ENCODE measurements at places on chromosomes 5 and 9. TPM values are rescaled to one million over a fixed set of nuclear protein-coding genes. Genes with fewer than 3 reads are reported as not detected.
A peak's percentile ranks its signal among the peaks of the same experiment; 100 is the strongest.

Gene TAS2R1
- total RNA-seq, result not detected

Gene SPARC
- total RNA-seq, result 477 TPM

Gene CAMLG
- total RNA-seq, result 20.2 TPM

DNA sequence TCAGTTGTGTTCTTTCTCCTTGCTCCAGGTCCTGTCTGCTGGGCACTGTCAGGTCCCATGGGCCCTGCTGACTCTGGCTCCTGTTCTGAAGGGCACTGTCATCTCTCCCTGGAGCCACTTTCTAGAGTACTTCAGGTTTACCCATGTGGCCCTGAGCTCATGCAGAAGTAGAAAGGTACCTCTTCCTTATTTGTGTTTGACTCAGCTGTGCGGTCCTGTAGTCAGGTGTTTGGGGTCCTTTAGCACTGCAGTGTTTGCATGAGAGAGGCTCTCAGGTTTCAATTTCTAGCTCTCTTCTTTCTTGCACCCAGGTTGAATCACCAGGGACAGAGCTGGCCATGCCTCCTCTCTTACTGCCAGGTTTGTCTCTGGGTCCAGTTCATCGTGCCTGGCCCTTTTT is 71.5 kb downstream of the HSPA4 start:
- DNase-seq, result no peak

- no peak for DNase-seq
Observed at GRCh38 chr5:64000096-64000495, 37.9 kb upstream of the HTR1A start.

Gene ETF1
- total RNA-seq, result 80.8 TPM

DNA sequence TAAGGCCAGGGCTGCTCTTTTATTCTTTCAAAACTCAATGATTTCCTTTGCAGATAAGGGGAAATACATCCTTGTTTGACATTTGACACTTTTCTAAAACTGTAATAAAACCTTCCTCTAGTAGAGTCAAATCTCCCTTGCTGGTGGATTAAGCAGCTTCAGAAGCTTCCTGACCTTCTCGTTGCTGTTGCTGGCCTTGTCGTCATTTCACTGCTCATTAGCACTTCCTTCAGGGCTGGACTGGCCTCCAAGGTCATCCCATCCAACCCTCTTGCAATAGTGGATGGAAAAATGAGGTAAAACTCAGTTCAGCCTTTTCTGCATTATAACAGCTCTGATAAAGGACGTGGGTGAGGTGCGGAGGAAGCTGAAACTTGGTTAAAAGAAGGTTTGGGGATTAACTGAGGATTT is 1.1 kb upstream of the ADAMTSL1 start:
- no peak for DNase-seq

Gene PCDHGA9
- total RNA-seq, result 3.9 TPM

GRCh38 chr5:58987193-58987592 is 404.3 kb downstream of the RAB3C start:
- no peak for DNase-seq

DNA sequence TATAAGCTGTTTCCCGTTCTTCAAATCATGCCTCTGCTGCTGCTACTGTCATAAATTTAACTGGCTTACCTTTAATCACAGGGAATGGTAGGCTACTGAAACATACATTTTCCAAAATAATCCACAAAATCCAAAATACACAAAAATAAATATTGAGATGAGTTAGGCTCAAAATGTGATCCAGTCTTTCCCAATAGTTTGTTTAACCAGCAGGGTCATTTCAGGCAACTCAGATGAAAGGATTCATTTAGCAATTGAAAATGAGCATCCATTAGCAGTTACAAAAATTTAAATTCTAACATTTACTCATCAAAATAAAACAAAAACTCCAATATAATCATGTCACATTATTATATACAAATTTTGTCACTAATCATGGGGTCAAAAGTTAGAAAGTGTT is 1015.6 kb upstream of the DMAC1 start:
- DNase-seq, result no peak

DNA sequence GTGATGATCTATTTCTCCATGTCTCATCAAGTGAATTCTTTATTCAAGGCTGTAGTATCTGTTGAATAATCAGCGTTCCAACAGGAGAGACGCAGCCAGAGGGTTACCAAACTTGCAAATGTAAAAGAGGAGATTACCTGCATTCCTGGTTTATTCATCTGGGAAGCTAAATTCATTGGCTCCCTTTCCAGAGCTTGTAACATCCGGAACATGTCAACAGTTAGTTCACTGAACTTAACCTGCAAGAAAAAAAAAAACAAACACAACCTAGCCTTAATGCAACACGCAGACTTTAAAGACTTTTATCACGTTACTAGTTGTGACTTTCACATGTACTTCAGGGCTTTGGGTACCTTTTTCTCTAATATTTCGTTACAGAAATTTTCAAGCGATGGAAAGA is 62.4 kb upstream of the GOLGA1 start:
- DNase-seq, result no peak

GRCh38 chr9:4024281-4024777 is 275.5 kb downstream of the GLIS3 start:
- no peak for DNase-seq

DNA sequence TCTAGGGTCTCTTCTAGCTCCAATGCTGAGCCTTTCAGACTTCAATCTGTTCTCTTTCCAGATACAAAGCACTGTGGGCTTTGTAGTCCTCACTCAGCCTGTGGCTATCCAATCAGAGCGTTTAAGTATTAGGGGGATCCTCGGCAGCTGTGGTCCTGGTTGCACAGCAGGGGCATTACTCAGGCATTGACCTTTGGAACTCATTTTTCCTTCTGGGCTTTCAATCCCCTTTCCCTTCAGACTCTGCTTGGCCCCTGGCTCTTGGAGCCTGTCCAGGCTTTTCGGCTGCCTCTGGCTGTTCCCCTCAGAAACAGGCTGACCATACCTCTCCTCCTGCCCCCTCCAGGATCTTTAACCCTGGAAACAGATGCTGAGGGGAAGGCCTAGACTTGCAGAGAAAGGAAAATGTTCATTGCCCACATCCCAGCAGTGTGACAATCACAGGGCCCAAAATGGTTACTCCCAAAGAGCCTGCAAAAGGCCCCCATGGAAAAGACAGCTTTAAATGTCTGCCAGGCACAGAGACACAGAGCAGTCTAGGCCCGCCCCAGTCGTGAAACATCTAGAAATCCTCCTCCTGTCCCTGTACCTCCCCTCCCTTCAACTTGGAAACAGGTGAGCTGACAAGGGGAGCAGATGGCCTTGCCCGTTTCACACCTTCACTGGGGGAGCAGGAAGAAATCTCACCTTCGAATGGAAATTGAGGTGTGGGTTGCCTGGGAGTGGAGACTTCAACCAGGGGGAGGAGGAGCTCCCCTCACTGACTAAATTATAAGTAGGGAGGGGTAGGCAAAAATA is 13.7 kb downstream of the C1QTNF2 start:
- DNase-seq, result no peak

GRCh38 chr5:68883436-68883835 is 210.4 kb upstream of the SLC30A5 start:
- no peak for DNase-seq

Gene LYSMD3
- total RNA-seq, result 19.8 TPM

- no peak for DNase-seq
Observed at GRCh38 chr9:100499460-100499859, 26.5 kb downstream of the TMEFF1 start.

DNA sequence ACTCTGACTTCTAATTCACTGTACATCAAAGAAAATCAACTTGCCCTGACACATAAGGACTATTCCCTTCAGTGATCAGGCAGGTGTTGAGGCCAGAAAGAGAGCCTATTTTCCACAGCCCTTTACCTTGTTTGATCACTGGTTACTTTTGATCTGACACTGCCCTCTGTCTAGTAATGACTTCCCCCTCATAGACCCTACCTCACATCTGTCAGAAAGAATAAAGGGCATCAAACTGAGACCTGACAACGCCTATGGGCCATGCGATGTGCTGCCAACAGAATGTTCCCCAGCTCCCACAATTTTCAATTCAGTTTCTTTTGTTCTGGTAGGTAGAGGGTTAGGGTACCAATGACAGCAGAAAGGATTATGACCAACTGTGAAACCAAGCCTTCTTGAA is 47.7 kb downstream of the FBXL17 start:
- no peak for DNase-seq

Gene SCGB3A1
- not detected for total RNA-seq

DNA sequence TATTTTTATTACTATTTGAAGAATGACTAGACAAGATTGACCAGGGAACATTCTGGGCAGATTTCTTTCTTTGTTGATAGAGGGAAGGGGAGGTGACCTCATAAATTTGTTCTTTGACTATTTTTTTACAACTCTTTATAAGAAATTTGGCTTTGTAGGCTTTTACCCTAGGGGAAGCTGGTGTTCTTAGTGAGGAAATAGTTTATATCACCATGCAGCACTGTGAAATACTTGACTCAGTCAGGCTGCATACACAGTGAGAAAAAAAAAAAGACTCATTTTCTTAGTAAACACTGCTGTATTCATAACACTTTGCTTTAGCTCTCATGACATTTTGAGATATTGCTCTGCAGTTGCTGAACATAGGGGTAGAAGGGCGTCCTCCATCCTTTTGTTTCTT is 336.6 kb upstream of the PIK3R1 start:
- no peak for DNase-seq

DNA sequence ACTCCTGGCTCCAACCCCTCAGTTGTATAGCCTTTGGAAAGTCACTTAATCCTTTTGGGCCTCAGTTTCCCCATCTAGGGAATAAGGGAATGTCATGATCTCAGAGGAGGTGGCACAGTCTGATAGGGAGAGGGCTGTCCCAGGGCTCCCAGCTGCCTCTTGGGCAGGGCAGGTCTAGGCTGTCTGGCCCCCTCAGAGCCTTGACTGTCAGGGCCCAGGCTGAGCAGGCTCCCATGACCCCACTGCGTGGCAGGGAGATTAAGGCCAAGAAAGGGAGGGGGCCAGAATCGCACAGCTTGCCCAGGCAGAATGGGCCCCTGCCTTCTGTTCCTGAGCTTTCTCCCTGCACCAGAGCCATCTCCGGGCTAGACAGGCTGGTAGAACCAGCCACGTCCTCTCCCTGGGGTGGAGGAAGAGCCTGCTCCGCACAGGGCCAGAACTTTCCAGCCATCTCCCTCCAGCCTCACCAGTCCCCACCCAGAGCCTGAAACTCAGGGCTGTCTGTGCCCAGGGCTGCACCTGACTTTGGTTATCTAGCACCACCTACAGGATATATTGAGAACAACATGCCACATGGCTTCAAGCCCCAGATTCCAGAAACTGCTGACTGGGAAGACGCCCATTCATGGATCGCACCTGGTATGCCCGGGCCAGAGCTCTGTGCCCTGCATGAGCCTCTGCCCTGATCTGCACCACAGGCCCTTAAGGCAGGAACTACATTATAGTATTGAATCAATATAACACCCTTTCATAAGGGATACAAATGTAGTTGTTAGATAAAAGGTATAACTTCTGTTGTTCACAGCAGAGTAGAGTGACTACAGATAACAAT is 32.1 kb downstream of the NAIF1 start:
- peak; percentile 54 for DNase-seq

DNA sequence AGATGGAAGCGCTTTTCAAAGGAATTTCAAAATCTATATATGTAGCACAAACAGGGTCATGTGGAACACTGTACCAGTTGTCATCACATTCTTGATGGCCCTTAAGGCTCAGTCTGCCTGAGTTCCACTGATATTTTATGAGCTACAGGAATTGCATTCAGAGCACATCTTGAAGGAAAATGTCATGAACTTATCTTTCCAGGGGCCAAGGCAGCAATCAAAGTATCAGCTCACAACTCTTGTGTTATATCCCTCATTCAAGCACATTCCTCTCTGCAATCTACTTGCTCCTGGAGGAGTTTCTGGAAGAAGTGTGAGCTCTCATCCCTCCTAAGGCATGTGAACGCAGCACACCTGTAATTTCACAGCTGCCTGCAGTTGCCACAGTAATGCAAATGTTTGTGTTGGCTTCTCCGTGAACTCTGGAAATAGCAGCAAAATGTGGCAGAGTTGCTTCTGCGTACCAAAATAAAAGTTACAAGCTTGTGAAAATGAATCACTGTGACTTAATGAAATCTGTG is 89.7 kb upstream of the EQTN start:
- no peak for DNase-seq

Gene SLC6A18
- not detected for total RNA-seq

DNA sequence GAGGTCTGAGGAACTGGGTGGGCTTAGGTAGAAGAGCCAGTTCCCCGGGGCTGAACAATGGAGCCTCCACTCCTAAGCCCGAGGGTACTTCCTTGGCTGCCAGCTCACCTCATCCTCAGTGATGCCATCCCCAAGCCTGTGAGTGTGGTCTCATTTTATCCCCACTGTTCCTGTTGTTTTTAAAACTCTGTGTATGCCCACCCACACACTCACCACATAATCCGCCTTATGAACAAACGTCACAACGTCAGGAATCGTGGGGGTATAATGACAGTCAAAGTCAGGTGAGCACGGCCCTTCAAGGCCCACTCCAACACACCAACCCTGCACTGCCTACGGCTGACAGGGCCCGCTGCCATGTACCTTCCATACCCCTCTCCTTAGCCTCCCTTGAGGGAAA is 61.1 kb downstream of the PTCH1 start:
- DNase-seq, result no peak

Gene GRIN3A
- total RNA-seq, result 0.49 TPM

Gene NR2F1-AS1
- total RNA-seq, result 0.60 TPM

Measured in left ventricle myocardium inferior (tissue), 1 donor.